ENCODE measurements at places on chromosomes 1 and 21. TPM values are rescaled to one million over a fixed set of nuclear protein-coding genes. Genes with fewer than 3 reads are reported as not detected.

CD5L gene
- 4.9 TPM for total RNA-seq

TRIM33 gene
- 13.3 TPM for total RNA-seq

TNFSF18 gene
- not detected for total RNA-seq

LPGAT1 gene
- 21.4 TPM for total RNA-seq

XCL1 gene
- 0.48 TPM for total RNA-seq

KCNAB2 gene
- total RNA-seq: 21.2 TPM

PTGFR gene
- 0.73 TPM for total RNA-seq

CELA2B gene
- total RNA-seq: not detected

RGS13 gene
- total RNA-seq: 0.30 TPM

GBP4 gene
- total RNA-seq: 7.4 TPM

OR2L13 gene
- not detected for total RNA-seq

OPRD1 gene
- total RNA-seq: not detected

PADI1 gene
- not detected for total RNA-seq

DCDC2B gene
- total RNA-seq: not detected

ADAMTSL4 gene
- 64.4 TPM for total RNA-seq

CFHR2 gene
- total RNA-seq: not detected

Data from Right ventricle myocardium superior (tissue), 1 donor.